ENCODE measurements at places on chromosomes 5 and 9.

DNA sequence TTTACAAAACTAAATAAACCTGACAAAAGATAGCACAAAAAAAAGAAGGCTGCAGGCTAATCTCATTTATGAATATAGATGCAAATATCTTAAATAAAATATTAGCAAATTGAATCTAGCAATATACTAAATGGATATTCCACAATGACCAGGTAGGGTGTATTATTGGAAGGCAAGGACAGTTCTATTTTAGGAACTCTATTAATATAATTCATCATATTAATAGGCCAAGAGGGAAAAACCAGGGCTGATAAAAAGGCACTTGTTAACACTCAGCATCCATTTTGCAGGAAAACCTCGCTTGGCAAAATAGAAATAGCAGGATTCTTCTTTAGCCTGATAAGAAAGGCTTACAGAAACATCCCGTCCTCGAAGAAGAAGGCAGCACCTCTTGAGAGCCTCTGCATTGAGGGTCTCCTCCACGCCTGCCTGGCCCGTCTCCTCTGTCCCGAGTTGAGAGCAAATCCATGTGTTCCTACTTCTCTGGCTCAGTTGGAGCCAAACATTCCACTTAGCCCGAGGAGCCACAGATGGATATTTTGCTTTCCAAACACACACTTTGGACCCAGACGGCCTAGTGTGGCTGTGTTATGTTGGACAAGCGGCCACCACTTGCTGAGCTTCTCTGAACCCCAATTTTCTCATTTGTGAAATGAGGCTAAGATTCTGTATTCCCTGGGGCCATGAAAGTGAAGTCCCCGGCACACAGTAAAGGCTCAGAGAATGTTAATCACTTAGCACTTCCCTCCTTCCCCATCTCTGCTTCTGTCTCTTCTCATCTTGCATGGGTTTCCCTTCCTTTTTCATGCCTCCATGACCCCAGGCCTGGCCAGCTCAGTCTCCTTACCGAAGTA, 181.8 kb upstream of the MVB12B start:
- DNase-seq: no peak

GRCh38 chr5:120767178-120767820, 303.2 kb downstream of the PRR16 start:
- no peak for DNase-seq

- no peak for DNase-seq
These were observed 37.7 kb downstream of the NSG2 start for GRCh38 chr5:174083056-174083827.

DNA sequence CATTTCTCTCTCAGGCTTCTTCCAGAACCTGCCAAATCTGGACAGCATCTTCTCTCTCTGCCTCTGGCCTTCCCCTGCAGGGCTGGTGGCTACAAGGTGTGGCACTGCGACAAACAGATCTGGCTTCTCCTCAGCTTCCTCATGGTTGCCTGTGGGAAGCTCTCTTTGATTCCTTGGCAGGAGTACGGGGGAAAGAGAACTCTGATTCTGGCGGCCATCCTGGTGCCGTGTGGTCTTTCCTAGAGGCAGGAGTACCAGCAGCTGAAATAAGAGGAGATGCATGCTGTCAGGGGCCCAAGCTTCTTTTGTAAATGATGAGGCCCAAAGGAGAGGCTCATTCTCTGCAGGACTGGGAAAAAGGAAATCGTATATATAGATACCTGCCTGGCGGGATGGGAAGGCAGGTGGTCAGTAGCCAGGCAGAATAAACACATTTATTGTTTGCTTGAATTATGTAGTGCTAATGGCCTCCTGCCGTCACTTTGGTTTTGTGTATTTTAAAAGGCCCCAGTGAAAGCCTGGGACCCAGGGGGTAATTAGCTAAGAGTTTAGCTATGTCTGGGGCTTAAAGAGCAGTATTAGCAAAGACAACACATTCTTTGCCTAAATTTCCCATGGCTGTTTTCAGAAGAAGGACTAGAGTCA, at the start of gene CER1:
TSS of gene CER1 (minus strand) at position 343 of the 645 bp plus-strand sequence. CDS start at position 282, 61 bp downstream.
- DNase-seq: no peak

DNA sequence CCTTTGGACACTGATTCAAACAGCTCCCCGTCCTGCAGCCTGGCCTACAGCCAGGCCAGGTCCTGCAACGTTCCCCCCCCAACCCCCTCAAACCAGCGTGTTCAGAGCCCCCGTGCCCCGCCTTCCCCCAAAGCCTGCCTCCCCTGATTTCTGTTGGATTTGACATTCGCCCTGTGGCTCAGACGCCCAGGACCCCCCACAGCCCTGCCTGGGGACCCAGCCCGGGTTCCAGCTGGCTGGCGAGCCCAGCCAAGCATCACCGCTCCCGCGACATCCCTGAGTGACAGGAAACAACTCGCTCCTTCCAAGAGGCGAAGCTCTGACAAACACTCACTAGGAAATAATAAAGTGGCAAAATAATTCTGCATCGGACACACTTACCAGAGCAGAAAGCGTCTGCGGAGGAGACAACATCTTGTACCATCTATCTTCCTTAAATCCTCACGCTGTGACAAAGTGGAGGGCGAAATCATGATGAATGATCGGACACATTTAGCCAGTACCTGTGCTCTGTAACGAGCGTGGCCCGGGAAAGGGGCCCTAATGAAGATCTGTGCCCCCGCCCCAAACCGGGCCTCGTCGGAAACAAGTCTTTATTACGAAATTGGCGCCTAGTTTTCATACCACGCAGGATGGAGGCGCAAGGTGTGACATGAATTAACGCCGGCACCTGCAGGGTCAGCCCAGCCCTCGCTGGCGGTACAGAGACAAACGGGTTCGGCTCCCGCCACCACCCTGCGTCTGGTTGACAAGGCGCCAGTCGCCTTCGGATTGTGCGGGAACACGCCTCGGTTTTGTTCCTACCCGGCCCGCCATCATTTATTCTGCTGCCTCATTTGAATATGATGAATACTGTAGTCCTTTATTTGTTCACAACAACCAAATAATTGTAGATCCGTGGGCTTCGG, 91.0 kb upstream of the MVB12B start:
- no peak for DNase-seq
